Fibroblast of mammary gland (primary cell): ENCODE measurements at places on chromosomes 3 and 15.

DNA sequence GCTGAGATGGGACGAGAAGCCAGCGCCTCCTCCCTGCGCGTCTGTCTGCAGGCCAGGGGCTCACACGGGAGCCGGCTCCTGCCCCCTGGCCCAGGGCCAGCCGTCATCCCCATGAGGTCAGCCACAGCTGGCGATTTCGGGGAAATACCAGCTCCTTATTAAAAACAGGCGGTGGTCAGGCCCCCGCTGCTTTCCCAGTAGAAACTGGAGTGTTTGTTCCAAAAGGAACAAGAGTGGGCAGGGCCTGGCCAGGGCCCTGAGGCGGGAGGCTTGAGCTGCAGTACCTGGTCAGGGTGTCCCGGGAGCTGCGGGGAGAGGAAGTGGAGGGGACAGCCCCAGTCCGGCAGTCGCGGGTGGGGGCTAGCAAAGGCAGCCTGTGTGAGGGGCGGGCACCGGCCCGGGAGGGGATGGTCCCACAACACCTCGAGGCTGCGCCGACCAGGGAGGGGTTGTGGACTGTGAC lies 17.8 kb downstream of the MYL3 start:
- DNase-seq, result peak; percentile 96

DNA sequence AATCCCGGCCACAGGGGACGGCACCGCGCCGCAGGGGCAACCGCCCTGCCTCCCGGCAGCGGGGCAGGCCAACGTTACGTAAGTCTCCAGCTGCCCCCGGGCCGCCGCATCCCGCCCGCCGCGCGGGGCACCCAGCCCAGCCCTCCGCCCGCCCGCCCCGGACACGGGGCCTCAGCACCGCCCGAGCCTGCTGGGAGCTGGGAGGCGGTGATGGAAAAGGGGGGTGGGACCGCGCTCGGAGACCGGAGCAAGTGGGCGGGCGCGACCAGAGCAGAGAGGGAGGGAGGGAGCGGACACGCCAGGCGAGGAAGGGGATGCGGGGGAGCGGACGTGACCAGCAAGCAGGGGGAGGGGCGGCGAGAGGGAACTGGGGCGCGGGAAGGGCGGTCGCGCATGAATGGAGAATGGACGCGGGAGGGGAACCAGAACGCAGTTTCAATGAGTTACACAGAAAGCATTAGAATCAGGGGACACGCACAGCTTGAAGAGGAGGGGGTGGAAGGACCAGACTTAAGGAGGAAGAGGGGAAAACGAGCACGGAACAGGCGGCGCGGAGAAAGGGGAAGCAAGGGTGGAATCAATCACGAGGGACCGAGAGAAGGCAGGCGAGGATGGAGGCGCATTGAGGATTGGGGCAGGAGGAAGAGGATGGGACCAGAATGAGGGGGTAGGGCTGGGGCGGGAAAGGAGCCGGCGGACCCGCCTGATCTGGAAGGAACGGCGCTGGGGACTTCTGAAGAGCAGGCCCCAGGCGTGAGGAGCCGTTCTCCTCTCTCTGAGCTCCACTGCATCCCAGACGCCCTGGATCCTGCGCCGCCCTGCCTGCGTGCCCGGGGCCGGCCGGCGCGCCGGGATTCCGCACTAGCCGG lies 559 bp downstream of the PKM start:
- peak; percentile 84 for DNase-seq

DNA sequence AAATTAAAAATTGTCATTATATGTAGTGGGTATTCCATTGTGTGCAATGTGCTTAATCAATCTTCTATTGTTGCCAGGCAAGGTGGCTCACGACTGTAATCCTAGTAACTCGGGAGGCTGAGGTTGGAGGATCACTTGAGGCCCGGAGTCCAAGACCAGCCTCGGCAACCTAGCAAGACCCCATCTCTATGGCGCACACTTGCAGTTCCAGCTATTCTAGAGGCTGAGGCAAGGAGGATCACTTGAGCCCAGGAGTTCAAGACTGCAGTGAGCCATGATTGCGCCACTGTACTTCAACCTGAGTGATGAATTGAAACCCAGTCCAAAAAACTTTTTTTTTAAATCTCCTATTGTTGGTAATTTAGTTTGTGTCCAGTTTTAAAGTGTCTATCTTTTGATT lies 33.4 kb upstream of the ABHD2 start:
- DNase-seq, result no peak

- DNase-seq, result no peak
These were observed 74.9 kb upstream of the XCR1 start for GRCh38 chr3:46102059-46102779.

GRCh38 chr15:91118817-91119590 lies 18.9 kb downstream of the SV2B start:
- no peak for DNase-seq

GRCh38 chr15:57948351-57949289 lies 116.9 kb downstream of the ALDH1A2 start:
- no peak for DNase-seq

DNA sequence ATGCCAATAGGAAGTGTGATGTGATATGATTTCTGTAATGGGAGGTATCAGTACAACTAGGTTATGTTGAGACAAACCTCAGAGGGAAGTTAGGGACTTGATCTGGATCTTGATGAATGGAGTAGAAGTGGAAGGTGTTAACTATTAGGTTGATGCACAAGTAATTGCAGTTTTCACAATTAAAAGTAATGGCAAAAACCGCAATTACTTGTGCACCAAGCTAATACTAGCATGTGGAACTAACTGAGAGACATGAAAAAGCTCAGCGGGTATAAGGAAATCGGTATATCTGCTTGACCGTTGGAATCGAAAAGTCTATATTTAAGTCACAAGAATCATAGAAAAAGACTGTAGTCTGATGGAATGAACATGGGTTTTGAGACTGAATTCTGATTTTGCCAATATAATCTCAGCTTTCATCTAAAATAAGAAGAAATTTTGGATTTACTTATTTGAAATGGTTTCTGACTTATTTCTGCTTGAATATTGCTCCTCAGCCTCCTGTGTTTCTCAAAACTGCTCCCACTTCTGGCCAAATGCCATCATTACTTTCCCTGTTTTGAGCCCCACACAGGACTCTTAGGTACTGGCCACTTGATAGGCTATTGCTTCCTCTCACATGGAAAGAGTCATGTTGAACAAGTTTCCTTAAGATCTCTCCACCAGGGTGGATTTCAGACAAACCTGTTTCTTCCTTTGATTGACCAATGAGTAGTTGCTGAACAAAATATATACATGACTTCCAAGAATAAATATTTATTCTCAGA lies 271.5 kb upstream of the COL8A1 start:
- no peak for DNase-seq

- DNase-seq, result peak; percentile 89
These were observed 62.1 kb downstream of the CAPN7 start for GRCh38 chr3:15268033-15268631.

DNA sequence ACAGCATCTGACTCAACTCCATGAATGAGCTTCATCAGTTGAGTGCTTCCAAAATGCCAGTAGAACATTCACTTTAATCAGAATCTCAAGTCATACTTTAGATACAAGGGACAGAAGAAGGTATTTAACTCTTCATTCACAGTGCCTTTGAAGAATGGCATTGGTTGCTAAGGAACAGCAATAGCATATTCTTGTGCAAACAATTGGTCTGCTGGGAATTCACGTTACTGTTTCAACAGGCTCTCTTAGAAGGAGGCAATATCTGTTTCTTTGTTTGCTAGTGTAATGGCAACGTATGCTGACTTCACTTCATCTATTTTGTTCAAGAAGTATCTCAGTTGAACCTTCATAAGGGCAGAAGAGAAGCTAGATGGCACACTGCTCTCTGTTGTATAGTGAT lies 113.9 kb downstream of the TMEM108 start:
- no peak for DNase-seq

DNA sequence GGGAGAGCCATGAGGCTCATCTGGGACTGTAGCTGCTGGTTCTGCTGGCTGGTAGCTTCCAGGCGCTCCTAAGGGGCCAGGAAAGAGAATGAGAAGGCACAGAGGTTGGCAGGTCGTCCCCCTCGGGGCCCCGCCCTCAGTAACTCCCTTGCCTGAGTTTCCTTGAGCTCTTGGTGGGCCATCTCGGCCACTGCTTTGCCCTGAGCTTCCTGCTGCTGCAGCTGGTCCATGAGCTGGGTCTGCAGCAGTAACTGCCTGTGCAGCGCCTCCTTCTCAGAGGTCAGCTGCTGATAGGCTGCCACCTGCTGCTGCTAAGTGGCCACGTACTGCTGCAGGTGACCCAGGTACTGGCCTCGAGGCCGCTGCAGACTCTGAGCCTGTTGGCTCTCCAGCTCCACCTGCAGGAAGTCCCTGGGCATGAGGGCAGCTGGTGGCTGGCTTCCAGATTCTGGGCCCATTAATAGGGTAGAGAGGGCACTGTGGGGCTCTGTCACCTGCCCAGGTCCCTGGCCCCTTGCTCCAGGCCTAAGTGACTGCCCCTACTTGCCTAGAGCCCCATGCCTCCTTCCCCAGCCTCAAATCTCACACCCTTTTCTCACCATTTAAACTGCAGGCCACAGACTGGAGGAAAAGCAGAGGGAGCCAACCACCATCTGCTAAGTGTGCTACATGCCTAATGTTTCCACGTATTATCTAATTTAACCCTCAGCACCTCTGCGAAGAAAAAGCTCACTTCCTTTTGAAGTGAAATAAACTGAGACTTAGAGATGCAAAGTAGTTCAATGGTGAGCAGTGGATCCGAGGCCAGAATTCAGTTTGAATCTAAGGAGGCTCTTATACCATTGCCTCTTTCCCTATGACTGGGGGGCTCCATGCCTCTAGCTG lies 10.8 kb upstream of the VPS33B start:
- DNase-seq, result no peak

- DNase-seq, result peak; percentile 31
These were observed 836.2 kb downstream of the AGBL1 start for GRCh38 chr15:86915811-86916331.
